Body of pancreas (tissue), 4 donors: ENCODE measurements at places on chromosomes 3 and 15.

GRCh38 chr3:17035966-17036365 is 151.2 kb downstream of the PLCL2 start:
- DNase-seq = no peak

GRCh38 chr3:60079076-60079475 is 1029.3 kb upstream of the CFAP20DC start:
- no peak for DNase-seq

- DNase-seq = no peak
Measured at GRCh38 chr3:23607184-23607847, 198.4 kb upstream of the UBE2E1 start.

- DNase-seq = no peak
Measured at GRCh38 chr3:100063929-100064461, 50.3 kb downstream of the FILIP1L start.

DNA sequence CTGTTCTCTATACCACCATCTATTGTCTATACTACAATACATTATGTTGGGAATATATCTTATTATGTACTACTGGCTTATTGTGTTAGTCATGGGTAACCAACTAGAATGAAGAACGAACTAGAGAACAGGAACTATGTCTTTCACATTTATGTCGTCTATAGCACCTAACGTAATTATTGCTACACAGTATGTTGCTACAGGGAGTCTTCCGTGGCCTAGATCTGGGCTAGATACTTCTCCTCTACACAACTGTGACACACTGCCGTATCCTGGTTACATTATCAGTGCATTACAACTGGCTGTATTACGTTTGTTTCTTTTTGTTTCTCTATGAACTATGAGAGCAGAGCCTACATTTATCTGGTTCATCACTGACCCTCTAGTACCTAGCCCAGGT is 34.0 kb downstream of the SCG5 start:
- no peak for DNase-seq

DNA sequence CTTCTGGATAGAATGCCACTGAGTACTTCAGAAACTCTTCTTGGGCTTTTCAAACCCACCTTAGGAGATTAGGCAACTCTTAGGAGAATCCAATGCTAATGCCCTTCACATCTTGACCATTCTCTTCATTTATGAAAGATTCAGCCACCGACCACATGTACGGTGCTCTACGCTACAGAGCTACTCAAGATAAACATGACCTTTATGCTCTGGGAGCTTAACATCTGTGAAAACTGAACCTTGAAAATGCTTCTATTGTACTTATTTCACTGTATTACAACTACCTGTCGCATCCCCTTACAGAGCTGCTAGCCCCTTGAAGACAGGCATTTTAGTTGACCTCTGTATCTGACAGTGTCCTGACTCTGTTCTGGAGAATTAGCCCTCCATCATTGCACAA is 19.5 kb upstream of the ARRDC4 start:
- no peak for DNase-seq

DNA sequence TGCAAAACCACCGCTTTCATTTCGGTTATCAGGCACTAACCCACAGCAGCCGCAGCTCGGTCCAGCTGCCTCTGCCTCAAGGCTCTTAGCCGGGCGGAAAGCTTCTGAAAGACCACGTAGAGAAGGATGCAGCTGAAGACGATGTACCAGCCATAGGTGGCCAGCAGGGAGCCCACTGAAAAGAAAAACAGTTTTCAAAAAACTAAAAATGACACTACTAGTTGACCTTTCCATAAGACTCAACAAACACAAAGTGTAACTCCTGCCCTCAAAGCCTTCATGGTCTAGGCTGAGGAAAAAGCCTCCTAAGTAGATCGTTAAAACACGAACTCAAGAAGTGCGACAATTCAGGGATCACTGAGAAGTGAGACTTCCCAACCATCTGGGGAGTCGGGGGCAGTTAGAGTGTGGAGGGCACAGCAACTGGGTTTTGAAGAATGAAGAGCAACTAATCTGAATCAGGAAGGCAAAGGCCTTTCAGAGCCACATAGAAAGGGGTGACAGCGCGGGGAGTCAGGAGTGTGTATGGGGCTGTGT is 716 bp downstream of the SELENOS start:
- no peak for DNase-seq

DNA sequence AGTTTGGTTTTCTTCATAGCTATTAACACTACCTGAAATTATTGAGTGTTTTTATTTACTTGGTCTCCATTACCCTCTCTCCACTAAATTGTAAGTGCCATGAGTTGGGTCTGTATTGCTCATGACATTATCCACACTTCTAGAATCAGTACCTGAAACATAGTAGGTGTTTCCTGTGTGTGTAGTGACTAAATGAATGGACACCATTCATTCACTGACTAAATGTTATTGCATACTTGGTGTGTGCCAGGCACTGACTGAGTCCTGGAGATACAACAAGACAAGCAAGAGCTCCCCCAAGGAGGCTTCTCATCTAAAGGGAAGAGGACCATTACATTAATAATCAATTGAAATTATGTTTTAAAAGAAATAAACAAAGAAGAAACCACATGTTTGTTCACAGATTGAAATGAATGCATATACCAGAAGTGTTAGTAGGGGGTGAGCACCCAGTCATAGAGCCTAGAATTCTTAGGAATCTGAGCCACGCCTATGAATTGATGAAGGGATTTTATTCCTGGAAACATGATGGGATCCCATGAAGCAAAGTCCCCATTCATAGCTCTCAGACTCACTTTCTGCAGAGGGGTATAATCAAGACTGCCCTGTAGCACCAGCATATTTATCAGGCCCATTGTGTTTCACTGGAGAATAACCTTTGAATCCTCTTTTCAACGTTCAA is 31.7 kb upstream of the ATOSA start:
- DNase-seq = no peak

GRCh38 chr3:183875411-183875810 is 9.3 kb downstream of the PARL start:
- no peak for DNase-seq

- DNase-seq = no peak
Measured at GRCh38 chr3:147846854-147847478, 437.8 kb downstream of the ZIC1 start.

DNA sequence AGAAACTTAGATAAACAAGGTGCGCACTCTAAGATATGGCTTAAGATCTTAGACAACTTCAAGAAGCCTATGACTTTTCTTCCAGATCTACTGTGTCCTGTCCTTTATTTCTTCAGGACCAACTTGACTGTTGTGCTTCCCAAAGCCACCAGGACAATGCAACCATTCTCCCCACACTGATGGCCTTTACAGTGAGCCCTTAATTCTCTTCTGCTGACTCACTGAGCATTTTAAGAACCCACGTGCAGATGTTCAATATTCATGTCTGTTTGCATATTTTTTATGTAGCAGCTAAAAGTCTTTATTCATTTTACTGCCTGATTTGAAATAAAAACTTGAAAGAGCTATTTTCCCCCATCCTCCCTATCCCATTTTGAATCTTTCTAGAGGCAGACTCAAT is 103.3 kb upstream of the SLC2A2 start:
- DNase-seq = no peak

DNA sequence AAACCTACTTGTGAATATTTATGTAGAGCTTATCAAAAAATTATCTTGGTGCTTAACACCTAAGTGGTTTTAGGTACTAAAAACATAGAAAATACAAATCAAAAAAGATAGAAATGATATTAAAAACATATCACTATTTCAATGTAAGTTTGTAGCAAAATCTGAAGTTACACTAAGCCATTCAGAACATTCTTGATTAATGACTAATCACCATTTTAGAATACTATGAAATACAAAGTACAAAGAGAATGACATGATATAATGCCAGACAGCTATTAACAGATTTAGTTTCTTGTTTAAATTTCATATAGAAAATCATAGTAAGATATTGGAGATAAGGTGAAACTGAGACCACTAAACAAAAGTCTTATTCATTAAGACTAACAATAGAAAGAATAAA is 169.7 kb upstream of the AGTR1 start:
- DNase-seq = no peak

- DNase-seq = no peak
Measured at GRCh38 chr3:182697345-182697919, 95.9 kb upstream of the ATP11B start.

DNA sequence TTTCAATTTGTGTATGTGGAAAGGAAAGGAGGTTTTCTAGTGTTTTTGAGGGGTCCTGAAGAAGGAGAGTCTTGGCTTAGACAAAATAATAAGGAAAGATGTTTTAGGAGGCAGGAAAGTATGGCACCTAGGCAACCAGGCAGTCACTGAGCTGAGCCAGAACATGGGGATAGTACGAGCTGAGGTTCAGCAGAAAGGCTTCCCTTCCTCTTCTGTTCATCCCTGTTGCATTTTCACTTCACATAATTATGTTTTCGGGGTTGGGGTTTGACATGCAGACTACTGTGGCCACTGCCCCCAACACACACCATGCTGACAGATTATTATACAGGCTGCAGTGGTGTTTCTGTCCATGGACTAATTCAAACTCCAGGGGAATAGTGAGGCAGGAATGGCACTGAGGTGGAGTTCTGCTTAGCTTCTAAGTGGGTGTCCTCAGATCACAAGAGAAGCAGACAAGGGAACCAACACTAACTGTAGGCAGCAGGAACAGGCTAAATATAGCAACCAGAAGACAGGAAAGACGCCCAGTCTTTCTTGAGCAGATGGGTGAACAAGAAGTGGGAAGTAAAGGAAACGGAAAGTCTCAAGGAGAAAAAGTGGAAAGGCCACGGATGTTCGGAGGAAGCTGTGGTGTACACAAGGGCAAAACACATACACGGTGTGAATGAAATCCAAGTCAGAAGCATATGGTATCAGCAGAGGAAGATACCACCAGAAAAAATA is 305.8 kb downstream of the PLCL2 start:
- DNase-seq = no peak

GRCh38 chr3:151845306-151845905 is 28.0 kb upstream of the SUCNR1 start:
- DNase-seq = no peak

DNA sequence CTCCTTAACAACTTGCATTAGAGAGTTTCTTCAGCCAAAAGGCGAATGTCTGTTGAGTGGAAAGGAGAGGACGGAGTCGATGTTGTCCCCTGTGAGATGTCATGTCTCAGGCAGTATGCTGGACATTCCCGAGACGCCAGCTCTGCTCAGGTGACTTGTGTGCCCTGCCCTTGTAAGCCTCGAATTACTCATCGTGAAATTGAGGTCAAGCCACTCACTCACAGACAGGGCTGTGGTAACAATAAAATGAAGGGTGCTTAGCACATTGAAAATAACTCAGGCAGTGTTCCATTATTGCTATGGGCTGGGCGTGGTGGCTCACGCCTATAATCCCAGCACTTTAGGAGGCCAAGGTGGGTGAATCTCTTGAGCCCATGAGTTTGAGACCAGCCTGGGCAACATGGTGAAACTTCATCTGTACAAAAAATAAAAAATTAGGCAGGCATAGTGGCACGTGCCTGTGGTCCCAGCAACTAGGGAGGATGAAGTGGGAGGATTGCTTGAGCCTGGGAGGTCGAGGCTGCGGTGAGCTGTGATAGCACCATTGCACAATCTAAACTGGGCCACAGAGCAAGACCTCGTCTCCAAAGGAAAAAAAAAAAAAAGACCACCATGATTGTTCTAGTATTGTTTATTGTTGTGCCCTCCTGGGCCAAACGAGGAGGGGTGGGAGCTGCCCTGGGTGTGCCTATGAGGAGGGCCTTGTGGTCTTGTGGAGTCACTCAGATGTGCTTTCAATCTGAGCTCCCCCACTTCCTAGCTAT is 214.4 kb downstream of the THSD4 start:
- DNase-seq = no peak

DNA sequence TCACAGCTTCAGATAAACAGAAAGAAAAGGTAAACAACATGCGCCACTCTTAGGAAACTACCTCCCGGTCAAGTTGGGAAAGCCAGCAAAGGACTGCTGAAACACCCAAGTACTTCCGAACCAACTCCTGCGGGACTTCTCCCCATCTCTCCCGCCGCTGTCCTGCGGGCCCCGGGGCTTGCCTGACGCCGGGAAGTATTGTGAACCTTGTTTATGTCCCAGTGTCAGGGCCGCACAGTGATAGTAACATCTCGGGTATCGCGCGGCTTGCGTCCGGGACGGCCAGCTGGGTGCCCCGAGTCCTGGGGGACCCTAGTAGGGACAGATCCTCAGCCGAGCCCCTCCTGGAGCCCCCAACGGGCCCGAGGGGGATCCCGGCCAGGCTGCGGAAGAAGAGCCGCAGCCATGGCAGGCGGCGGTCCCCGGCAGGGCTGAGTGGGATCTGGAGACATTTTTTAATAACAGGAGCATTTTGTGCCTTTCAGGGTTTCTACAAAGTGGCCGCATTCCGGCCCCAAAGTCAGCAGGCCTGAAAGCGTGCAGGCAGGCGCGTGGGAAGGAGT is 756 bp downstream of the CLPX start:
- peak; percentile 57 for DNase-seq

DNA sequence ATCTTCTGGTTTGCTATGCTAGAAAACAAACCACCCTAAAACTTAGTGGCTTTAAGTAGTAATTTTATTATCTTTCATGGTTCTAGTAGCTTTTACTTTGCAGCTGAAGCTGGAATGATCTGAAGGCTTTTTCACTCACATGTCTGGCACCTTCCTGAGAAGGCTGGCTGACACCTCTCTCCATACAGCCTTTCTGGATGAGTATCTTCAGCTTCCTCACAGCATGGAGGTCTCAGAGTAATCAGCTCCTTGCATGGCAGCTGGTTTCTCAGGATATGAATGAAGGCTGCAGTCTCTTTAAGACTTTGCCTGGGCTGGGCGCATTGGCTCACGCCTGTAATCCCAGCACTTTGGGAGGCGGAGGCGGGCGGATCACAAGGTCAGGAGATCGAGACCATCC is 50.0 kb downstream of the TNIK start:
- no peak for DNase-seq

DNA sequence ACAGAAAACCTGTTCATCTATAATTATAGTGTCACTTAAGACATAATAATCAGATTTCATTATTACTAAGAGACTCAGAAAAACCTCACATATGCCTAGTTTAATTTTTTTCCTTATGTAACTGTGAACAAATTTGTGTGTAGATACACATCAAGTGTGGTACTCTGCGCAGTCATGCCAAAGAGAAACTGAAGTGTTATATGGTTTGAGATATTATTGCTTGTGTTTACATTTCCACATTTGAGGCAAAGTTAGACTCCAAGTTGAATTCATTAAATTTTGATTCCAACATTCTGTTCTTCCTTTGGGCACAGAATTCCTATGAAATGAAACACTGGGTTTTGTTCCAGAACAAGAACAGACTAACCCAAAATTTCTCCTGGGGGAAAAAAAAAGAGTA is 2.2 kb downstream of the MBNL1 start:
- DNase-seq = no peak

DNA sequence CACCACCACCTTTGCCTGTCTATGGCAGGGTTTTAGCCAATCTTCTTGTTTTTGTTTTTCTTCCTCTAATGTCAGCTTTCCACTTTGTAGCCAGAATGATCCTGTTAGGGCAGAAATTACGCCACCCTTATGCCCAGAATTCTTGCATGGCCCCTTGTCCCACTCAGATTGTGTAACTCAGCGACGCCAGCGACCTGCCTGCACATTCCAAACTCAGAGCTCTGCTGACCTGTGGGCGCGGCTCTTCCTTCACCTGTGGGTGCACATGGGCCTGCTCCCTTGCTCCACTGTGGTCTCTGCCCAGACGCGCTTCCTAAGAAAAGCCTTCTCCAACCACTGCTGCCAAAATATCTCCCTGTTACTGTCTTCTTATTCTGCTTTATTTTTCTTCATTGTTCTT is 45.0 kb downstream of the MED12L start:
- no peak for DNase-seq
